ENCODE measurements at places on chromosomes 6 and 20.

DNA sequence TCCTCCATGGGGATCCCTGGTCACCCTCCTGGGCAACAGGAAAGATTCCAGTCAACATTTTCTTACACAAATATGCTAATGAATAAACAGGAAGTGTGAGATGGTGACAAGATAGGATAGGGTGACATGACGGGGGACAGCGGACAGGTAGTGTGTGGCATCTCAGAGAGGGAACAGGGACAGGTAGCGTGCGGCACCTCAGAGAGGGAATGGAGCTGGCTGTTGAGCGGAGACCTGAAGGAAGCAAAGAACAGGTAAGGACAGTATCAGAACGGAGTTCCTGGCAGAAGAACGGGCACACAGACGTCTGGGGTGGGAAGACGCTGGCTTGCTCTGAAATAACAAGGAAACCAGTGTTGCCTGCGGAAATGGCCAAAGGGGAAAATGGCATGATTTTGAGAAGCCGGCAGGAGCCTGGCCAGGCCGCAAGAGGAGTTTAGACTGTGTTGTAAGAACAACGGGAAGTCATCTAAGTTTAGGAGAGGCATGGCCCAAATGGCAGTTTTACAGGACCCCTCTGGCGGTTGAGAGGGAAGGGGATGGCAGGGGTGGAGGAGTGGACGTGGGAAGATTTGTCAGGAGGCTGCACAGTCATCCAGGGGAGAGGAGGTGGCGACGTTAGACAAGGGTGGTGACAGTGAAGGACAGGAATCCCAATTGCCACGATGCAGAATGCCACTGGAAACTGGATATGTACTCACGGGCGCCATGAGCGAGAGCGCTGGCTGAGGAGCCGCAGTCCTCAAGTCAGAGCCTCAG, 111.6 kb downstream of the JPH2 start:
- DNase-seq, result no peak

DNA sequence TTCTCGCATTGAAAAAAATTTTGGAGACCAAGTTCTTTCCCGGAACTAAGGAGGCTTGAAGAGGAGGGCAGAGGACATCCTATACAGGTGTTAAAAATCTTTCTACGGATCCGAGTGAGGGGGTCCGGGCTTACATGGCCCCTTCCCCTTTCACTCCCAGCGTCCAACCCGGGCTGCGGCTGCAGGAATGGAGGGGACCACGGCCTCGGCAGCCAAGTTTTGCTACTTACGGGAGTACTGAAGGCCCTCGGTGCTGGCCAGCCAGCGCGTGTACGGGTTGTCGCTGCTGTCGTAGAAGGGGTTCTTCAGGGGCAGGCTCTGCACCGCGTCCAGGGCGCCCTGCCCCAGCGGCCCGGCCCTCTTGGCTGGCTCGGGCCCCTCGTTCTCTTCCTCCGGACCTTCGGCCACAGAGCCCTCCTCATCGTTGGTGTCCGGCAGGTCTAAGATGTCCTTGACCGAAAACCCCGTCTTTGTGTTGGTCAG, 642 bp downstream of the NKX2-2 start:
- DNase-seq, result no peak

DNA sequence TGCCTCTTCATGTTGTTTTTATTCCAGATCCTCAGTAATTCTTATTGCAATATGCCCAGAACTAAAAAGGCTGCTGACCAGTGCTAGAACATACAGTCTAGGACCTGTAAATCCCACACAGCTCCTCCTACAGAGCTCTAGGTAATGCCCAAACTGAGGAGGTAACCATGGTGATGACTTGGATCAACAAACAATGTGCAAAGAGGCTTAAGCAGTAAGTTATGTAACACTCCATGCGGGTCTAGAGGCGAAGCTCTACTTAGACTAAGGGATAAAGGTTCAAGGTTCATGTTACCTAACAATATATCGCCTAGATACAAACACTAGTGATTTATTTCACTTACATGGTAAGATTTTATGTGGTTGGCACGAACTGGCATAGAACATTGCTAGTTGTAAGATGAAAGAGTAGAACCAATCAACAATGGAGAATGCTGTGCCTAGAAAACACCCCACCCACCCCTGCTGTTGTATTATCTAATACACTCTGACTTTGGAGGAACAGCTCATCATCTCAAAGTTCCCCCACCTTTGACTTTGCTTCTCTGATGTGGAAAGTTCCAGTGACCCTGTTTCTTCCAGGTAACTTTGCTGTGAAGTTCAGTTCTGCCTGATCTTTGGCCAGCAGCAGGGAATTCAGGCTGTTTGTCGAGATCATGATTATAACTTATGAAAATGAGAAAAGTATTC, 242.4 kb downstream of the ALDH8A1 start:
- DNase-seq, result peak; percentile 50

DNA sequence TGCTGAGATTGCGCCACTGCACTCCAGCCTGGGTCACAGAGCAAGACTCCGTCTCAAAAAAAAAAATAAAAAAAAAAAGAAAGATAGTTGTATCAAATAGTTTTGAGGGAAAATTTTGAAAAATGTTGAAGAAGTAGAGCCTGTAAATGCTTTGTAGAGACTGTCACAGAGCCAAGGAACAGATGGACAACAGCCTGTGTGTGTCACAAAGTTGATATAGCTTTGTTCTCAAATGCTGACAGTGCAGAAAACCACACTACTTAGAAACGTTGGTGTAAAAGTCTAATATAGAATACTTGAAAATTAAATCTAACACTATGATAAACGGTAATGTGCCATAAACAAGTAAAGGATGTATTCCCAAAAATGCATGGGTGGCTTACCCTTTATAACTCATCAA, 25.4 kb downstream of the PTK7 start:
- no peak for DNase-seq

DNA sequence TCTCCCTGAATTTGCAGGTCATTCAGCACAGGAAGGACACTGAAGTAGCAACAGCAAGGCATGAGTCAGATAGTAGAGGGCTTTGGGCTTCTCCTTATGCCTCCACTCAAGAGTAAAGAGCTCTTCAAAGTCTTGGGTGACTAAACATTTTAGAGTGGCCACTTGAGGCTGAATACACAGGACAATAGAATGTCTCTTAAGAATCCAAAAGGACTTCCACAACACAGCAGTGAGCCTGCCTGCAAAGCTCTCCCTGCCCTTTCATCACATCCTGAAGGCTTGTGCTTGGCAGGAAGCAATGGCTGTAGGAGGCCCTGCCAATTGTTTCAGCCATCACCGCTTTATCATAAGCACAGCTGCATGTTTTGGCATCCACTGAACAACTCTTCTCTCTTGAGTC, 36.8 kb downstream of the FOXQ1 start:
- DNase-seq, result no peak

DNA sequence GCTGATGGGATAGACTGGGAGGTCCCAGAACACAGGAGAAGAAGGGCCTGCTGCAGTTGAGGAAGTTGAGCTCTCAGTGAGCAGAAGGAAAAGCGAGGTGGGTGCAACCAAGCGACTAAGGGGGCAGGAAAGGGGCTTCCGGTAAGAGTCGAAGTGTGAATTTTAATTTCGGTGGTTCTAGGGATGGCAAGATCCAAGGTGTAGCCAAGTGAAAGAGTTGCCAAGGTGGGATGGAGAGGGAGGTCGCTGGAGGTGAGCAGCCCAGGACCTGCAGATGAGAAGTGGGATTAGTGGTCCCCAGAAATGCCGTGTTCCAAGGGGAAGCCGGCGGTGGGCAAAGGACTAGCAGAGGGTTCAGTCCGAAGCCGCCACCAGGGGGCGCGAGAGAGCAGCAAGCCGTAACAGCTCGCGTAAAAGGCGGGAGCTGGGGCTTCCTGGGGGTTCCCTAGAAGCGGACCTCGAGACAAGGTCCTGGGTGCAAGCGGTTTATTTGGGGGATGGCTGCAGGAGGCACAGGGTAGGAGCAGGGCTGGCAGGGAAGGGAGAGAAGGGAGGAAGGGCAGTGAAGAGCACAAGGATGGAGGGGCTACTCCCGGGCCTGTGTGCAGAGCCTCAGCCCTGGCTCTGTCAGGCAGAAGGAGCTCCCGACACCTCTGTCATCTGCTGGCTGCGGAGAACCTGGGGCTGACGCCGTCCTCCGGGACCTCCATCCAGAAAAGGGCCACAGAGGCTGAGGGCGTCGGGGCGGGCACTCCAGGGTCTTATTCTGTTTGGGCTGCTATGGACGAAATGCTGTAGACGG, 103.6 kb downstream of the PAX1 start:
- DNase-seq, result no peak

- DNase-seq, result no peak
Observed at GRCh38 chr6:131061751-131062119, 1.3 kb downstream of the EPB41L2 start.

DNA sequence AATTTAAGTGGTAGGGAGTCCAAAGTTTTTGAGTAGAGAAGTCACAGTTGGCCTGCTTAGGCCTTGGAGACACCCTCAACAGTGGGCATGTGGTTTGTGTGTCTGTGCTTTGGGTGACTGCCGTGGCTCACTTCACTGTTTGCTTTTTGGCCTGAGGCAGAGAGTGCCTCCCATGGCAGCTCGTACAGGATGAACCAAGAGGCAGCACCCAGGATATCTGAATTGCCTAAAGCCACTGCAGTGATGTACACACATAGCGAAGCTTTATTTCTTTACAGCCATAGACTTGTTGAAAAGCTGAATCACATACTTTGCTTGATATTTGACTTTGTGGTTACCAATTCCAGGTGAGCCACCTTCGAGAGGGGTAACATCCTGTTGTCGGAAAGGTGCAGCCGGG, 21.6 kb downstream of the RREB1 start:
- no peak for DNase-seq

DNA sequence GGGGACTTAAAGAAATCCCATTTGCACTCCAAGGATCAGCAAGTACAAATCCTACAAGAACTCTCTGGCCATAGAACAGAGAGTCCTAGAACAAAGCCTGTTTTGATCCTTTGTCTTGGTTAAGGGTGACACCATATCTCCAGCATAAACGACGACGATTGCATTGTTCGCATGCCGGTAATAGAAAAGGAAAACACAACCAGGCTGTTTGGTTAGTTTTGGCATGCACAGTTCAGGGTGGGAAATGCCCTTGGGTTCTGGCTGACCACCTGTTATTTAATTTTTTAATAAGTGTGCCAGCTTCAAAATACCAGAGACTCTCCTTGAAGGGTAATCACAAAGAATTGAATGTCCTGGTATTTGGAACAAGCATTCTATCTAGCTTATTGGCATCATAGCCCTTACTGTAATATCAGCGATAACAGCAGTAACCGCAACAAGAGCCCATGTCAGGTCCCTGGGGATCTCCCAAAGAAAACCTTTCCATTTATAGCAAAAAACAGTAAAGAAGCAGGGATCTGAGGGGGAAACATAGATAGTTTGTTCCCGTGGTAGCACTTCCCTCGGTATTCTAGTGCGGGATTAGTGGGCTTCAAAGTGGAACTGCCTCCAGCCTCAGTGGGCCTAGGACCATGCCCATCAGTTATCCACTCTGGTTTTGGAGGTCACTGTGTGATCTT, 77.1 kb downstream of the TMEM170B start:
- DNase-seq, result no peak

- no peak for DNase-seq
Observed at GRCh38 chr6:9532621-9533557, 882.0 kb downstream of the TFAP2A start.

GRCh38 chr20:32010666-32011065, 428 bp downstream of the CCM2L start:
- no peak for DNase-seq

GRCh38 chr6:80105972-80106417, 476 bp upstream of the BCKDHB start:
- DNase-seq, result no peak

GRCh38 chr6:112416866-112417265, 69.7 kb downstream of the RFPL4B start:
- DNase-seq, result peak; percentile 38

- no peak for DNase-seq
Observed at GRCh38 chr6:6881438-6882225, 226.1 kb upstream of the RREB1 start.

DNA sequence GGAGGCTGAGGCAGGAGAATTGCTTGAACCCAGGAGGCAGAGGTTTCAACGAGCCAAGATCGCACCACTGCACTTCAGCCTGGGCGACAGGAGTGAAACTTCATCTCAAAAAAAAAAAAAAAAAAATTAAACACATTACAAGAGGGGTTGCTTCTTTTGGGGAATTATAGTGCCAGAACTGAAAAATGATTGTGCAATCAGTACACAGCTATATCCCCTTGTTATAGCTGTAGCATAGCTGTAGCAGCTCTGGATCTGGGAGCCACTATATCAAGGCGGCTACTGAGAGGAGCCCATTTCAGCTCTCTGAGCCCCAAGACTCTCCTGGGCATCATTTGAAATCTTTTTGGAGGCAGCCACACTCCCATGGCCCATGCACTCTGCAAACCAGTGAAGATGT, 334.3 kb downstream of the TFAP2A start:
- no peak for DNase-seq

DNA sequence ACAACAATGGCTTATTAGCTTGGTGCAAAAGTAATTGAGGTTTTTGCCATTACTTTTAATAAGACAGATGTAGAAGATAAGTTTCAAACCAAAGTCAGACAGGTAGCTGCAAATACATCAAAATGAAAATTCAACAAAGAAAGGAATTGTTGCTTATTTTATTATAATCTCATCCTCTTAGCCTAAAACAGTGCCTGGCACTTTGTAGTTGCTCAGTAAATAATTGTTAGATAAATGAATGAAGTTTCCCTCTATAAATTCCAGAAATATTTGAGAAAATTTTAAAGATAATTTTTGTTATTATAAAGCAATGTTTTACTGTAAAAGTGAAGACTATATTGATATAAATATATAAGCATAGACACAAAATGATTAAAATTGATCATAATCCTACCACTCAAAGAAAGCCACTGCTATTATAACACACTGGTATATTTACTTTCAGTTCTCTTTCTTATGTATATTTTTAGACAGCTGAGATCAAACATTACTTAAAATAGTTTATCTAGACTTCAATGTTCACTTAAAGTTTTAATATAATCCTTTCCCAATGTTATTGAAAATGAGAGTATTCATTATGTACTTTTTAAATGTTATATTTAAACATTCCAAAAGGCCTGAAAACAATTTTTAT, 42.5 kb downstream of the SESN1 start:
- DNase-seq, result no peak

GRCh38 chr6:106442395-106442794, 81.9 kb downstream of the CRYBG1 start:
- DNase-seq, result no peak

Data from HFF-Myc (cell line).